Astrocyte of the cerebellum (primary cell): ENCODE measurements at places on chromosomes 7 and 10.

DNA sequence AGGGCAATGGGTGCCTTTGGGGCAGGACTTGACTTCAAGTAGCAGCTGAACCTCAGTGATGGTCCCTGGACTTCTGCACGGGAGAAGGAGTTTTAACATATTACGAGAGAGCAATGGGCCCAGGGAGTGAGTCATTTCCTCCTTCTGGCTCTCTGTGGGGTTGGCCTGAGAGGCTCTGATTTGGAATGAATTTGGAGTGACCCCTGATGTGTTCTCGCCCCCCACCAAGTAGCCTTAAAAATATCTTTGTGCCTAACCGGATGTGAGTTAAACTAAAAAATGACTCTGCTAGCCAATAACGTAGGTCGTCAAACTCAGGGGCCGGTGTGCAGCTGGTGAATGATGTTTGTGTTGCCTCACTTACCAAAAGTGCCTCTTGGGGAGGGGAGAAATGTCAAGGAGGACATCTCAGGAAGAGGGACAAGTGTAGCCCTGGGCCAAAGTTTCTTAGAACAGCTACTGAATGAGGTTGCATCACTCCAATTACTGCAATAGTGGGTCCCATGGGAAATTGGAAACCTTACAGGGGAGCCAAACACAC is 656.6 kb downstream of the INHBA start:
- DNase-seq: peak; percentile 31

- DNase-seq: no peak
These were observed 92.9 kb downstream of the AHR start for GRCh38 chr7:17391366-17391765.

- no peak for DNase-seq
These were observed 32.2 kb downstream of the DNAJB6 start for GRCh38 chr7:157368955-157369354.

DNA sequence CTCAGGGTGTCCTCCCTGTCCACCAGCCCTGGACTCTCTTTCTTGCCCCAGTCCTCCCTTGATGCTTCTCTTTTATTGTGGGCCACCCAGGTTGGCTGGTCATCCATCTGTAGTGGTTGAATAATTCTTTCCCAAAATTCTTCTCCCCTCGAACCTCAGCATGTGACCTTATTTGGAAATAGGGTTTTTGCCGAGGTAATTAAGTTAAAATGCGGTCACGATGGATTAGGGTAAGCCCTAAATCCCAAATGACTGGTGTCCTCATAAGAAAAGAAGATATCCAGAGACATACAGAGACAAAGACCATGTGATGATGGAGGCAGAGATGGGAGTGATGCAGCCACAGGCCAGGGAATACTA is 74.3 kb downstream of the GFRA1 start:
- no peak for DNase-seq

DNA sequence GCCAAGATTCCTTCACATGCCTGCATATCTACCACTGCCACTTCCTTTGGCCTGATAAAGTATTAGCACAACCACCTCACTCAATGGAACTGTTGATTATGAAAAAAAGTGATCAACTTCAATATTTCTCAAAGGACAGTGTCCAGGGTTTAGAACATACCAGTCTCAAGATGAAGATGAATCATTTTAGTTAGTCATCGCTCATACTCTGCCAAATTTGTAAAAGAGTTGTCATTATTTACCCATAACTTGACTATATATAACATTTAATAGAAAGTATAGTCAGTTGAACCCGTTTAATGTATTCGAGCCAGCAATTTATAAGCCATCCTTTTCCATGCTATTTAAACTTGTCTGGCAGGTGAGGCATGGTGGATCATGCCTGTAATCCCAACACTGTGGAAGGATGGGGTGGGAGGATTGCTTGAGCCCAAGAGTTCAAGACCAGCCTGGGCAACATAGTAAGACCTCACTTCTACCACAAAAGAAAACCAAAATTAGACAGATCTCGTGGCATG is 33.2 kb downstream of the SPAM1 start:
- DNase-seq: no peak

DNA sequence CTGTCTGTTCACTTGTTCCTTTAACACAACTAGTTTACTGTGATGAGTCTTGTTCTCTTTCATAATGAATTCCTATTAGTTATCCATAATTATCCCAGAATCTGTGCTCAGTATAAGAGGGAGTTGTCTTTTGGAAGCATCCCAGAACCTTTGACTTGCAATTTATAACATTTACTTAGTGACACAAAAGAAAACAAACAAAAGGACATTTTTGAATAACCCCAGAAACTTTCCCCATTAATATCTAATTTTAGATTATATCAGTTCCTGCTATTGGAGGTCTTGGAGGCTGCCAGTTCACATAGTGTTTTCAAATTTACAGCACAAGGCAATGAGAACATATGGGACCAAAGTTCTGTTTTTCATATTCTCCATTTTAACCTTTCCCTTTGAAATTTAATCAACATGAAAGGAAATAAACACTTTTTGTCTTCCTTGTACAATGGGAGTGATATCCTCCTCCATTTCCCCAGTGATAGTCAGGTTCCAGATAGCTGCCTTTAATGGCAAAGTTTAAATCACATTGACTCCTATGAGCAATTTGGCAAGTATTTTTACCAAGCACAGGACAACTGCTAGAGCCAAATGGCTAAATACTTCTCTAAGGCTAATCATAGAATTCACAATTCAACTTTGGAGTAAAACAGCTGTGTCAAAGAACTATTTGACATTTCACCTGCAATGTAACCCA is 37.1 kb upstream of the GNAT3 start:
- no peak for DNase-seq

- no peak for DNase-seq
These were observed 10.8 kb downstream of the LFNG start for GRCh38 chr7:2530071-2530987.

GRCh38 chr10:14254368-14254767 is 76.4 kb downstream of the FRMD4A start:
- DNase-seq: peak; percentile 73

DNA sequence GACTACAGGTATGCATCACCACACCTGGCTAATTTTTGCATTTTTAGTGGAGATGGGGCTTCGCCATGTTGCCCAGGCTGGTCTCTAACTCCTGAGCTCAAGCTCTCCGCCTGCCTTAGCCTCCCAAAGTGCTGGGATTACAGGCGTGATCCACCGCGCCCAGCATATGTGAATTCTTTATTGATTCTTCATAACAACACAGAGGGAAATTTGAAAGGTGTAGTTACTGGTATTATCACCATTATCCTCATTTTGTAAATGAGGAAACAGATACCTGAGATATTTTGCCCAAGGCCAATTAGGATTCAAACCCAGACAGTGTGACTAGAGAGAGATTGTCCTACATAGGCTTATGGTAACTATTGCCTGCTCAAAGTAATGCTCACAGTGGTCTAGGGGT is 22.6 kb downstream of the TCF7L2 start:
- no peak for DNase-seq

DNA sequence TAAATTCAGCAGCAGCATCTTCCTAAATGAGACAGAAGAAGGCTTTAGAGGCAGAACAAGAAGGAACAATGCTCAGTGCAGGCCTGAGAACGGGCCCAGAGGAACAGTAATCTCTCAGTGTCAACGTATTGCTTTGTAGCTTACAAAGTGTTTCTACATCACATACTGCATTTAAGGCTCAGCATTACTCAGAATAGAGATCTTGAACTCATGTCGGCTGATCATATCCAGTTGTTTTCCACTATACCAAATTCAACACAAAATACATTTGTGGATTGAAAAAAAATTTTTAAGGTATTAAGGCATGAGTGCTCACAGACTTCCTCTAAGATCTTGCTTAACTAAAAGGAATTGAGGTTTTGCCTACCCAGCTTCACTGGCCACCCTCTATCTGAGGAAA is 325.1 kb downstream of the HPSE2 start:
- DNase-seq: no peak

- DNase-seq: no peak
These were observed 17.3 kb downstream of the IL2RA start for GRCh38 chr10:6044751-6045313.

DNA sequence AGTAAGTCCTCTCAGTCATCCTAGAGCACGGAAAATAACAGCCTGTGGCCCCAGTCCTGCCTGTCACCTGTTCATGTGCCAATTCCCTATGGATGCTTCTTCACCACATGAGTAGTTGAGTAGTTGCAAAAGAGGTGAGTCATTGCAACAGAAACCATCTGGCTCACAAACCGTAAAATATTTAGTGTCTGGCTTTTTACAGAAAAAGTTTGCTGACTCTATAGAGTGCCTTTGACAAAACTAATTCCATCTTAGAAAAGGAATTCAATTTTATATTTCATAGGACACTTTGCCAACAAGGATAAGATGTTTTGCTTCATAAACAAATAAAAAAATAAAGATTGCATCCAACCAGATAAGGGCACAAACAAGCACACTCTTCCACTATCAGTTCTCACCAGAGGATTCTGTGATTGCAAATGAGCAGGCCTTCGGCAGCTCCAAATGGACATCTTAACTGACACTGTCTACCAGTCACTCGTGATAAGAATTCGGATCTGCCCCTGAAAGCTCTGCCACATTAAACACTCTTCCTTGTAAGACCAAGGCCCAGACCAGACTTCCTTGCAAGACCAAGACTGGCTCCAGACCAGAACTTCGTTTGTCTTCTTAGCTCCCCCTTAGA is 242.7 kb upstream of the SEMA3C start:
- DNase-seq: peak; percentile 93

DNA sequence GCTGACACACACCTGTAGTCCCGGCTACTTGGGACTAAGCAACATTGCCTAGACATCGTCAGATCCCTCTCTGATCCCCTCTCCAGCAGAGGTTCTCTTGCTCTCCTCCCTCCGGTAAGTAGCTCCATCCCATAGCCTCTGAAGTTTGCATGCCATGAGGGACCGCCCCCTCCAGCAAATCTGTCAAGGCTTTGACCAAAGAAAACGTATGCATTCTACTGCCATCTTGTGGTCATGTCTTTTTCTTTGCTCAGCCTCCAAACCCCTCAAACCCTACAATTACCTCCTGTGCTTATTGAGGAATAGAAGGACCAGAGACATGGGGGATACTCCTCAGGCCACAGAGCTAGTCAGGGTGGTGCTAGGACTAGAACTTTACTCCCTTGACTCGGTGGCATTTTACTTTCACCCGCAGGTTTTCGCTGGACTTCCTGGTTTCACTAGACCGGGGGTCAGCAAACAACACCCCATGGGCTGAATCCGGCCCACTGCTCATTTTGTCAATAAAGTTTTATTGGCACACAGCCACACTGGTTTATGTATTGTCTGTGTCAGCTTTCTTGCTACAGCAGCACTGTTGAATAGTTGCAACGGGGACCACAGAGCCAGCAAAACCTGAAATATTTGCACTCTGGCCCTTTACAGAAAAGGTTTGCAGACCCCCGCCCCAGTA is 202.6 kb upstream of the FOXK1 start:
- peak; percentile 28 for DNase-seq

DNA sequence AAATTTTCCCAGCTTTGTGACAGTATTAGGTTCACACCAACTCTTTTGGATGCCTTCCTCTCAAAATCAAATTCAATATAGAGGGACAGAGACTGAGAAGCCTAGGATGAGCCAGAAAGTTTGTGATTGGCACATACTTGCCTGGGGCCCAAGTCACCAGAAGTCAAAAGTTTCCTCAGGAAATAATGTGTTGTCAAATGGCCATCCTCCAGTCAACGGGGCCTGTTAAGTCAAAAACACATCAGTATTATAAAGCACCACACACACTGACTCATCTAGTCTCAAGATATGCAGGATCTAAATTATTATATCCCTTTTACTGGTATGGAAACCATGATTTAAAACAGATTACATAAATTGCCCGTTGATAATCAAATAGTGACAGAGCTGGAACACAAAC is 158.1 kb downstream of the AHR start:
- DNase-seq: no peak

DNA sequence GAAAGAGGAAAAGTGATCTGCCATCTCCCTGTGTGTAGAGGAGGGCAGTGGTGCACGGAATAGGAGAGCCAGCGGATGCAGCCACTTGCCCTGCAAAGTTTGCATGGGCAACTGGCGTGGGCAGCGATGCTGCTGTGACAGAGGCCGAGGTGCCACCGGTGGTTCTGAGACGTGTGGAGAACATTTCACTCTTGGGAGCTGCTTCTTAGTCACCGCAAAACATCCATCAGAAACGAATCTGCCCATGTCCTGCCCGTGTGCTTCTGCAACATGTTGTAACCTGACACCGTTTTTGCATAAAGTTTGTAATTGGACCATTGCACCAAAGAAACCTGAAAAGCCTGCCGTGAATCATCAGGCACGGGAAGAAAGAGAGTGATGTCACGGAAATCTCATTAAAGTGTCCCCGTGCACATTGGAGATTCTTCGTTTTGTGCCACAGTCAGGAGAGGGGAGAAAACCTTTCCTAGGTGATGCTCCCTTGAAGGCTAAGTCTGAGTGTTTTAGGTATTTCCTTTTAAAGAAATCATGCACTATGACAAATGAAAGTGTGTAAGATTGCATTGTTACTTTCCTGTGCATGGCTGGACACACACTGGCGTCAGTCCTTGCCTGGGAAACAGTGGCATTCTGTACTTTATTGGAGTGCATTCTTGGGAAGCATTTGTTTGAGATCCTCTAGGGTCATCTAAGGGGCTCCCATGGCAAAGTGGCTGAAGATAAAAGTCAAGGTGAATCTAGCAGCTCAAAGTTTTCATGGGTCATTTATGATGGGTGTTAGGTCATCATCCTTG is 302.6 kb downstream of the KLF6 start:
- peak; percentile 85 for DNase-seq

GRCh38 chr7:149310113-149310836 is 48.3 kb downstream of the ZNF783 start:
- peak; percentile 27 for DNase-seq

GRCh38 chr10:102064868-102065560 is at the start of gene HPS6:
TSS of gene HPS6 (plus strand) at chr10:102065349. CDS start at chr10:102065475, 126 bp downstream.
- peak; percentile 27 for DNase-seq

GRCh38 chr7:92485267-92485892 is 7.6 kb upstream of the ERVW-1 start:
- no peak for DNase-seq

- DNase-seq: no peak
These were observed 252.7 kb upstream of the FERD3L start for GRCh38 chr7:19397911-19398310.

- DNase-seq: no peak
These were observed 99.7 kb downstream of the AVL9 start for GRCh38 chr7:32594965-32595490.

- DNase-seq: no peak
These were observed 550.3 kb downstream of the GRM8 start for GRCh38 chr7:126702242-126703016.

- no peak for DNase-seq
These were observed 59.5 kb downstream of the ACADSB start for GRCh38 chr10:123068087-123068853.

GRCh38 chr10:490256-490655 is 199.2 kb downstream of the DIP2C start:
- no peak for DNase-seq

GRCh38 chr7:111324228-111324627 is 233.3 kb downstream of the LRRN3 start:
- no peak for DNase-seq

DNA sequence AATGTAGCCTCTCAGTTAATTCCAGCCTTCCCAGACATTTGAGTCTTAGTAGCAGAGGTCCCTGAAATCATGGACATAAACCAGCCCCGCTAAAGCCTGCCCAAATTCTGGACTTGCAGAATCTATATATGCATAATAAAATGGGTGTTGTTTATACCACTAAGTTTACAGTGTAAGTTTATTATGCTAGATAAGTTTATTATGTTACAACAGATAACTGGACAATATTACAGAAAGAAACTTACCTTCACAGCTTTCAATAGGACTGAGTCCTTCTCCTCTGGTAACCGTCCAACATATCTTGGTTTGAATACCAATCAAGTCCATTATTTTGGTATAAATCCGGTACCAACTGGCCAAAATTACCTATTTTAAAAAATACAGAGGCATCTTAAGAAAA is 26.2 kb downstream of the DPY19L1 start:
- no peak for DNase-seq

GRCh38 chr7:24757353-24758275 is at the start of gene GSDME:
TSS of gene GSDME (minus strand) at chr7:24757464. CDS start at chr7:24749774, 7,690 bp downstream.
- no peak for DNase-seq
